ENCODE measurements at places on chromosomes 7 and 10. TPM values are rescaled to one million over a fixed set of nuclear protein-coding genes. Genes with fewer than 3 reads are reported as not detected.

Gene HDAC9
- polyA plus RNA-seq, result 7.4 TPM

Gene LOXL4
- polyA plus RNA-seq, result 4.0 TPM

GRCh38 chr10:103616705-103617601, 123.4 kb downstream of the NEURL1 start:
- DNase-seq, result no peak

- DNase-seq, result peak; percentile 17
Observed at GRCh38 chr7:30595436-30596013, 847 bp downstream of the GARS1 start.

- peak; percentile 55 for DNase-seq
Observed at GRCh38 chr10:5449823-5450222, 37.5 kb downstream of the NET1 start.

- DNase-seq, result peak; percentile 20
Observed at GRCh38 chr7:31811650-31812461, 124.8 kb downstream of the PPP1R17 start.

DNA sequence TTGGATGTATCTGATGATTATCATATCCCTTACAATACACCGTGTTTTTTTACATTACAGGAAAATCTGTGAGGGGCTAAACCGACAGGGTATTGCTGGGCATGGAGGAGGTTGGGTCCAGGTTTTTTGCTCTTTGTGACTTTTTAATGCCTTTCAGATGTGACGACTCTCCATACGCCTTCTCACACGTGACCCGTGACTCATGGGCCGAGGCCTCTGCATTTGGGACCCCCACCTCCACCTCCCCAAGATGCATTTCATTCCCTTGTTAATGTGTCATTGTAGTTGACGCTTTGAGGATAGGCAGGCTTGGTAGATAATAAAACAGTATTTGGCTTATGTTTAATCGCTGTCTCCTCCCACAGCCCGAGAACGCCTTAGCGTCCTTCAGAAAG, 95.3 kb downstream of the CUX1 start:
- DNase-seq, result no peak

GRCh38 chr10:114057855-114058254, 14.2 kb downstream of the ADRB1 start:
- no peak for DNase-seq

DNA sequence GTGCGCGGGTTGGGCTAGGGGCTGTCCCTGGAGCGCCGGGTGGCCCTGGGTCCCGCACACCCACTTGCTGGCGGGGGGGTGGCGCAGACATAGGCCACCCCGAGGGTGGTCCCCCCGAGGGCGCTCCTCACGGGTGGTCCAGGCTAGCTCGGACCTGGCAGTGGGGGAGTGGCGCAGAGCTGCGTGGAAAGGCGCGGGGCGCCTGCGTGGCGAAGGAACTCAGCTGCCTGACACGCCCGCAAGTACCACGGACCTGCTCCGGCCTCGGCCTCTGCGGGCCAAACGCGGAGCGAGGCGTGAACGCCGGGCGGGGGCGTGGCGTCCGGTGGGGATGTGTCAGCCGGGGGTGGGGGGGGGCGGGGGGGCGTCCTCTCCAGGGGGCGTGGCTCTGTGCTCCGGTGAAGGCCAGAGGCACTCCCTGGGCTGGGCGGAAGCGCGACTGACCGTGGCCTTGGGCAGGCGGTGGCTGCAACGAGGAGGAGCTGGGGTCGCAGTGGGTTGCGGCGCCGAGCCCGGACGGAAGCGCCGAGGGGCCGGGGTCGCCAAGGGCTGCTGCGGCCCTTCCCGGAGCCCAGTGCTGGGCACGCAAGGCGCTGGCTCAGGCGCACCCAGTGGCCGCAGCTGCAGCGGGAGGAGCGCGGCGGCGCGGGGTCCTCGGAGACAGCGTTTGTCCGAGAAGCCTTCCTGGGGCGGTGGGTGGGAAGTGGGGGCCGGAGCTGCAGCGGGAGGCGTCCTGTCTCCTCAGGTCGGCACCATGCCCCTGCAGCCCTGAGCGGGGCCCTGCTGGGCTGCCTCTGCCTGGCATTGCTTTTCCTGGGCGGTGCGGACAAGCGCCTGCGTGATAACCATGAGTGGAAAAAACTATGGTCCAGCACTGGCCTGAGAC, 58.9 kb upstream of the NUPR2 start:
- DNase-seq, result no peak

- no peak for DNase-seq
Observed at GRCh38 chr10:132612571-132613504, 75.3 kb downstream of the INPP5A start.

GRCh38 chr10:119006451-119007210, 22.9 kb upstream of the NANOS1 start:
- DNase-seq, result no peak

DNA sequence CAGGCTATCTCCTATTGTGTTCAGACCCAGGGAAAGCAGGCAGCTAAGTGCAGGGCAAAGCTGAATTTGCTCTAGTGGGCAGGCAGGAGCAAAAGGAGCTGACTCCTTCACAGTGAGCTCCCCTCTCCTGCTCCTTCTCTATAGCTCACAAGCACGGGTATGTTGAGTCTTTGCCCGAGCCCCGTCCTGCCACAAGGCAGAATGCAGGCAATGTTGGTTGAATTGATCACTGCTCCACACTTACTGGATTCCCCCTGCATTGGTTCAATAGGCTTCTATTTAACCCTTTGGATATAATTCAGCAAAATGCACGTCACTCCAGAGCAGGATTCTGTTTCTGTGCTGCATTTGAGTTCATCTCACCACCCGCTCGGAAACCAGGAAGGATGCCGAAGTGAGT, 16.2 kb upstream of the C10orf90 start:
- no peak for DNase-seq

DNA sequence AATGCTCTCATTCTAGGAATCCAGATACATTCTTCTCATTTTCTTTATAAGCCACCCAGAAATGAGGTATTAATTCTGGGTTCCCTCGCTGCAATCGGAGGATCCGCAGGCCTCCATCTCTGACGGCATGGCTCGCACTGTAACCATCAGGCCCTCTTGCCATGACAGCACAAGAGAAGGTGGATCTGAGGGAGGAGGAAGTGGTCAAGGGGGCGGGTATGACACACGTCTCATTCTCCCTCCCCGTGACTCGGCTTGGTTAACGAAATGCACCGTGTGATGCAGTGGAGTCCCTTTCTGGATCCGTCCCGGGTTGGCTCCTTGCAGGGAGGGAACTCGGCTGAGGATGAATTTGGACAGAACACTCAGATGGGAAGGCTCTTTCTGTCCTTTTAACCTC, 280.2 kb downstream of the TCERG1L start:
- no peak for DNase-seq

- no peak for DNase-seq
Observed at GRCh38 chr10:21501731-21502347, 23.6 kb downstream of the SKIDA1 start.

Measured in renal pelvis (tissue), 12 donors.